Activated T-cell treated with anti-CD3 and anti-CD28 coated beads, Interleukin-2, amount 50 U/mL, for 72 hours (primary cell): ENCODE measurements at places on chromosomes 6 and 20. TPM values are rescaled to one million over a fixed set of nuclear protein-coding genes. Genes with fewer than 3 reads are reported as not detected.
A peak's percentile ranks its signal among the peaks of the same experiment; 100 is the strongest.

GRCh38 chr20:20731945-20732296 is 19.5 kb upstream of the RALGAPA2 start:
- H3K27me3 ChIP-seq, result no peaks in the 10 kb centered on the region
- DNase-seq, result no peak
- no peak overlapping the region for H3K4me3 ChIP-seq
- no peaks in the 10 kb centered on the region for H3K36me3 ChIP-seq
- peak overlapping the region; percentile 54 for H3K27ac ChIP-seq

DNA sequence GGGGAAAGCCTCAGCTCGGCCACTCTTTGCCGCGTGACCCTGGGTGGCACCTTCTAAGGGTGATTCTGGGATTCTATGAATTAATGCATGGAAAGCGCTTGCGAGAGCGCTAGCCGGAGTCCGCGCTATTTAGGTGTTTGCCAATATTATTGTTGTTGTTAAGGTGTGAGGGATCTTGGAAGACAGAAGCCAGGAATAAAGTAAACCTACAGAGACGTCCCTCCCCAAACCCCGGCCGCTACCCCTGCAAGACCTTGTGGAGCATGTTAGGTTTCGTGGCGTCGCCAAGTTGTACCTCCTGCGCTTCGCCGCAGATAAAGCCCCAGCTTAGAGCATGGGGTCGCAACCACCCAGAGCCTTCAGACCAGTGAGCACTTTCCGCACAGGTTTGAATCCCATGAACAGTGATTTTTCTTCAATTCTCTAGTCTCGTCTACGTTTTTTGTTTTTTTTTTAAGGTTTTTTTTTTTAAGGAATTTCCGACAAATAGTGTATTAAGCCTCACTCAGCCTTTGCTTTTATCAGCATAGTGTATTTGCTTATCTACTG is 16.9 kb upstream of the ZSCAN9 start:
- no peak for DNase-seq
- H3K27me3 ChIP-seq, result peaks cover 90% of the 10 kb centered on the region
- H3K4me1 ChIP-seq, result peaks cover 38% of the 10 kb centered on the region
- no peak overlapping the region for H3K27ac ChIP-seq

GRCh38 chr6:14088600-14089192 is 28.9 kb upstream of the CD83 start:
- DNase-seq, result no peak
- peak overlapping the region; percentile 43 for H3K27ac ChIP-seq
- no peaks in the 10 kb centered on the region for H3K36me3 ChIP-seq
- H3K4me3 ChIP-seq, result no peak overlapping the region
- peaks cover 52% of the 10 kb centered on the region for H3K4me1 ChIP-seq

GRCh38 chr20:10352934-10353824 is 80.8 kb downstream of the MKKS start:
- H3K27ac ChIP-seq, result peak overlapping the region; percentile 7
- peaks cover 33% of the 10 kb centered on the region for H3K4me1 ChIP-seq
- H3K4me3 ChIP-seq, result peak overlapping the region; percentile 39
- peaks cover 3% of the 10 kb centered on the region for H3K36me3 ChIP-seq
- DNase-seq, result no peak

DNA sequence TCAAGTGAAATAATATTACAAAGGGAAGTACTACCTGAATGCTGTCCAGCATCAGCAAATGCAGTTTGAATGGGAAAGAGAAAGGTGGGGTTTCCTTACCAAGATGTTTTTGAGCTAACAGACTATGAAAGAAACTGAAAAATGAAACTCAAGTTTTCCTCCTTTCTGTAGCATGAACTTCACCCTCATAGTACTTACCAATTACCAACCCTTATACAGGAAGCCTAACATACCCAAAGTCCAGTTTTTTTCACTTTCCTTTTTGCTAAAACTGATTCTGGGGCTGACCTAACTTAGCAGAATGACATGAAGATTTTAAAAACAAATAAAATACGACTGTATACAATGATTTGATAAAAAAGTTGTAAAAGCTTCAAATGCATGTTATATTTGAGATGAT is 5.2 kb downstream of the ZNFX1 start:
- H3K27me3 ChIP-seq, result no peaks in the 10 kb centered on the region
- H3K4me3 ChIP-seq, result peak overlapping the region; percentile 42
- no peak for DNase-seq
- peak overlapping the region; percentile 63 for H3K27ac ChIP-seq

Gene PSORS1C1
- not detected for total RNA-seq

Gene GTSF1L
- total RNA-seq, result not detected

DNA sequence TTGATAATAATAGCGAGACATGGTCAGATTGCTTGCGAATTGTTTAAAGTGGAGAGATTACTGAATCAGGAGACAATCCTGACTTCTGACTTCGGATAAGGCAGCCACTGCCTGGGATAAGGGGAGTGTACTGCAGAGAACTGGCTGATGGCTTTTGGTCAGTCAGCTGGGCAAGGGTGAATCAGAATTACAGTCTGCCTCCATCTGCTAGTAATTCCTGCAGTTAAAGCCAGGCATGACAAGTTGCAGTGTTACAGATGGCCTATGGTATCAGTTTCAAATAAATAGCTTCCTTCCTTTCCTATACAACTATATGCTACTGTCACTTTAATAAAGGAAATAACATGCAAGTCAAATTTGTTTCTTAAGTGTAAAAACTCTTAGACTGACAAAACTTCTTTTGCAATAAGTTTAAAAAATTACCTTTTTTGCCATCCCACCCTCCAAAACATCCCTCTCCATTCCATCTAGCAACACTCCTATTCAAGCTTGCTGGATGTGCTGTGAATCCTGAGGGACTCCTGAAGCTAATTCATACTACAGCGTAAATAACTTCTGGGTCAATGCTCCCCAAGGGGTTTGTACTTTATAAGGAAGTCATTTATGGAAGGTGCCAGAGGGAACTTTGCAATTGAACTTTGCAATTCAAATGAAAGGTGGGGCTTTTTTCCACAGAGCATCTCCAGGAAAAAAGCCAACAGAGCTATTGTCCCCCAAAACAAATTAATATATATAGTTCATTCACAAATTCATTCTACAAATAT is 245.2 kb downstream of the ADGRB3 start:
- H3K27me3 ChIP-seq, result no peaks in the 10 kb centered on the region
- H3K27ac ChIP-seq, result no peak overlapping the region
- no peak for DNase-seq

Gene TFAP2D
- total RNA-seq, result not detected

DNA sequence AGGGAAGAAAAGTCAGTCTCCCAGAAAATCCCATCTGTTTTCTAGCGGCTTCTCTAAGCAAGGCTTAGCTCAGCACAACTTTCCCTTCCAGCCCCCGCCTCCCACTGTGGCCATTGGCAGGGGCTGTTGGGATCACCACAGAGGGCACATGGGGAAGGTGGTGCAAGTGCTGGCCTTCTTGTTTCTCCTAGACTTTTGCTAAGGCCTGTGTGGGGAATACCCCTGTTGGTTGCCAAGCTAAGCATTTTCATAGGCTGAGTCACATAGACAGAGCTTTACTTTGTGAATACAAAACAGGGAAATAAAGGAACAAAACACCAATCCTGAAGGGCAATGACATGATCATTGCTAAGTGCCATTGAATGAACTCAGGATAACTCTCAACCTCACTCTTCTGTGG is 32.4 kb upstream of the TIAM2 start:
- no peak overlapping the region for H3K4me3 ChIP-seq
- no peaks in the 10 kb centered on the region for H3K36me3 ChIP-seq
- peaks cover 6% of the 10 kb centered on the region for H3K4me1 ChIP-seq
- no peak overlapping the region for H3K27ac ChIP-seq

- H3K4me1 ChIP-seq, result no peaks in the 10 kb centered on the region
- H3K36me3 ChIP-seq, result no peaks in the 10 kb centered on the region
- no peaks in the 10 kb centered on the region for H3K27me3 ChIP-seq
- no peak overlapping the region for H3K27ac ChIP-seq
- no peak for DNase-seq
Measured at GRCh38 chr6:97632341-97632740, 349.3 kb upstream of the MMS22L start.
